HT1080 (cell line): ENCODE measurements at places on chromosomes 1 and 21. TPM values are rescaled to one million over a fixed set of nuclear protein-coding genes. Genes with fewer than 3 reads are reported as not detected.
A peak's percentile ranks its signal among the peaks of the same experiment; 100 is the strongest.

DNA sequence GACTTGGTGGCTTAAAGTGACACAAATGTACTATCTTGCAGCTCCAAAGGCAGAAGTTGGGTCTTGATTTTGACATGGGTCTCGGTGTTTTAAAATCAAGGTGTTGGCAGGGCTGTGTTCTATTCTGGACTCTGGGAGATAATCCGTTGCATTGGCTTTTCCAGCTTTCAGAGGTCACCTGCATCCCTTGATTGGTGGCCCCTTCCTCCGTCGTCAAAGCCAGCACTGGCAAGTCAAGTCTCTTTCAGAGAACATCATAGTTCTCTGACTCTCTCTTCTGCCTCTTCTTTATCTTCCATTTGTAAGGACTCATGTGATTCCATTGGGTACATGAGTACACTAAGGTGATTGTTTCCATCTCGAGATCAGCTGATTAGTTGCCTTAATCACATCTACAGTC is 172.1 kb downstream of the CAMTA1 start:
- DNase-seq = no peak

DNA sequence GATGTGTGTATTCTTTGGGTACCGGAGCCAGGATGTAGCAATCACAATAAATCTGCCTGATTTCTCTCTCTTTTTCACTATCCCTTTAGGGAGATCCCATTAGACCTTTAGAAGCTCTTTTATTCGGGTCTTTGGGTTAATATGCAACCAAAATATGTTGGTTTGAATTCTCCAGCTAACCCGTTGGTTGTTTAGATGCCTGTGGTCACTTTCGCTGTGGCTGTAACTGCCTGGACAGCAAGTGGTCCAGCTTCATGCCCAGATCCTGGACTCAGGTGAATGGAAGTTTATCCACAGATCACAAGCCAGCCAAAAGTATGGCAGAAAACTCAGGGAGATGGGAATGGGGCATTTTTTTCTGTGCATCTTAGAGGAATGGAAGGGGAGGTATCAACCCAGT is 12.3 kb downstream of the KAZN start:
- DNase-seq = no peak

GRCh38 chr1:193634470-193634869 is 448.1 kb upstream of the B3GALT2 start:
- no peak for DNase-seq

GRCh38 chr1:226681652-226682493 is 57.2 kb downstream of the ITPKB start:
- no peak for DNase-seq

DNA sequence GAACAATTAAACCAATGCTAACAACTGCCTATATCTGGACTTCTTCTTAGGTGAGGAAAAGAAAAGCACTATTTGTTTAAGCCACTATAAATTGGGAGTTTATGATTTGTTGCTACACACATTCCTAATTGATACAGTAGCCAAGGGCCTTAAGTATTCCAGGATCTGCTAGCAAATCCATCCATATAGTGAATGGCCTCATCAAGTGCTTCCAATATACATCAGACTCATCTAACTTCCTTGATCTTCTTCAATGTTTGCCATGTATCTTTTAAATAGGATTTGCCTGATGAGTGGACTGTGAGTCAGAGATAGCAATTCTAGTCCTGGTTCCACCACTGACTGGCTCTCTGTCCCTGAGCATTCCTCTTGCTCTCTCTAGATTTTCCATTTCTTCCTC is 430.2 kb downstream of the OMA1 start:
- DNase-seq = peak; percentile 25

- DNase-seq = no peak
Observed at GRCh38 chr1:221712776-221713431, 29.0 kb downstream of the DUSP10 start.

- DNase-seq = no peak
Observed at GRCh38 chr1:8013800-8014199, 12.3 kb downstream of the ERRFI1 start.

The C1orf21 gene
- 10.8 and 15.0 TPM in 2 replicates for total RNA-seq

The GRHL3 gene
- 0.03 and 0.23 TPM in 2 replicates for total RNA-seq

The ACTL8 gene
- total RNA-seq = 31.1 and 32.7 TPM in 2 replicates
